ENCODE measurements at places on chromosomes 7 and 10.

DNA sequence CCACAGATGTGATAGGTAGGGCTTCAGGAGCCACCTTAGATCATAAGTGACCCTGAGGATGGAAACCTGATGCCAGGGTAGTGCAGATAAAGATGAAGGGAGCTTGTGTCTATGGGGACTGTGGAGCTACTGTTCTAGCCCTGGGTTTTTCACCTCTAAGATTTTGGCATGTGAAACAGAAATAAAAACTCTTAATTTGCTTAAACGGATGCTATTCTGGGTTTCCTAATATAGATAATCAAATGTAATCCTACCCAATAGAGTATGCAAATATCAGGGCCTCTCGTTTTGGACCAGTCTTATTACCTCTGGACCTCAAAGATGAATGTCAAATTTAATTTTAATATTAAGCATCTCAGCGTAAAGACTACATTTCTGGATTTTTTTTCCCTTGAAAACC is 49.3 kb downstream of the ABCB4 start:
- no peak for DNase-seq

- no peak for DNase-seq
Measured at GRCh38 chr7:33776788-33777187, 128.6 kb upstream of the BMPER start.

GRCh38 chr7:41886262-41886900 is 183.5 kb upstream of the INHBA start:
- DNase-seq = no peak

- no peak for DNase-seq
Measured at GRCh38 chr7:130222-130572, 62.2 kb upstream of the FAM20C start.

DNA sequence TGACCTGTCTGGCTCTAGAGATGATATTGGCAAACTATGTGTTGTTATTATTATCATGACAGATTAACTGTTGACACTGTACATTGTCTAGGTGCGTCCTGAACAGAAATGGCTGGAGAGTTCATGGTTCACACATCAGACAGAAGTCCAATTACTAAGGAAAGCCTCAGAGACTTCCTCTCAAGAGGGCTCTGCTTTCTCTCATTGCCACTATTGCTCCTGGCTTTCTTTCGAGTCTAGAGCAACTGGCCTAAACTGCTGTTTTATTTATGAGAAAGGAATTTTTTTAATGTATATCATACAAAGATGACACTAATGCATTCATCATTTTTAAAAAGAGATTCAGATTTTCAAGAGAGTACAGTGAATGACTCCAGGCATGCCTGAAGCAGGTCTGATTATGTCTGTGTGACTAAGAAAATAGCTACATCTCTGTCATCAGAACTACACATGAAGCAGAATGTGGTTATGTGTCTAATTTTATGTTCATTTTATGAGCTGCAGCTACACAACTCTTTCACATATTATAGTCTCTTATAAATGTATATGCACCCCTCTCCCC is 30.4 kb downstream of the NRCAM start:
- no peak for DNase-seq

DNA sequence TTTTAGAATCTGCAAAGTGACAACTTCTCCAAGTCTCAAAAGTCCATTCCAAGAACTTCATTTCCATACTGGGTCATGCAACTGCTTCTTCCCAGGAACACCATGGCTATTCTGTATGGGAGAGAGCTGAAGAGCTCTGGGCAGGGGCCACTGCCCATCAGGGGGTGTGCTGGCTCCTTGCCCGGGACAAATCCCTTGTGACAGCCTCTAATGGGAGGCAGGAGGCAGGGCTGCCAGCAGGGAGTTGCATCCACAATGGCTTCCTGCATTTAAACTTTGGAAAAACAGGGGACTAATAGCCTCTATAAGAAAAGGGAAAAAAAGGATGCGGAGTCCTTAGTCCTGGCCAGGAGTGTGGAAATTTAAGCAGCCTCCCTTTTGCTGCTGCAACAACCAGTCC is 18.4 kb upstream of the FRMD4A start:
- no peak for DNase-seq

- no peak for DNase-seq
Measured at GRCh38 chr10:88841316-88842111, 10.1 kb downstream of the ANKRD22 start.

- no peak for DNase-seq
Measured at GRCh38 chr10:31098046-31098445, 66.4 kb upstream of the ZNF438 start.

DNA sequence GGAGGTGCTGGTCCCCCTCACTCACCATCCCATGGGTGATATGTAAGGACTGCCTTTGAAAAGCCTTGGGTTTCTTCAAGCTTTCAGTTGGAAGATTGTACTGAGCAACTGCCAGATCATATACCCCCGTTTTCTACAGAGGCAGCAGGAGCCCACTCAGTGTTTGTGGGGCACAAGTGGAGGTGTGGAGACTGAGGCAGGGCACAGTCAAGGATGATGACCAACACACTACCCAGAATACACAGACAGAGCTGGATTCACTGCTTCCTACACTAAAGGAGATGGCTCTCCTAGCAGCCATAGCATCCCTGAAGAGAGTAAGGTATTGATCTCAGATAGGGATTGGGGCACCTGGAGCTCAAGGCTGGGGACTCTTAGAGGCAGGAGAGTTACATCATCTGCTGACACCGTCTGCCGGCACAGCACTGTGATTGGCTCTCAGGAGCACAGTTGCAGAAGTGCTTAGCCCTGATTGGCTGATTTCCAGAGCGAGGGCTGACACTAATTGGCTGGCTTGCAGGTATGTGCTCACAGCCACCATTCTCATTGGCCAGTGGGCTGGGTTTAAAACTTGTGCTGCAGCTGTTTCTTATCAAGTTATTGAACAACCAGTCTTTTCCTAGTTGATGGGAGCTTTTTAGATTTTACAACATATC is 77.9 kb upstream of the PFKP start:
- DNase-seq = no peak

GRCh38 chr7:128299109-128299607 is 44.5 kb downstream of the RBM28 start:
- no peak for DNase-seq

- DNase-seq = no peak
Measured at GRCh38 chr10:14635043-14635710, 139.5 kb downstream of the FAM107B start.

- DNase-seq = no peak
Measured at GRCh38 chr10:500876-501275, 188.6 kb downstream of the DIP2C start.

DNA sequence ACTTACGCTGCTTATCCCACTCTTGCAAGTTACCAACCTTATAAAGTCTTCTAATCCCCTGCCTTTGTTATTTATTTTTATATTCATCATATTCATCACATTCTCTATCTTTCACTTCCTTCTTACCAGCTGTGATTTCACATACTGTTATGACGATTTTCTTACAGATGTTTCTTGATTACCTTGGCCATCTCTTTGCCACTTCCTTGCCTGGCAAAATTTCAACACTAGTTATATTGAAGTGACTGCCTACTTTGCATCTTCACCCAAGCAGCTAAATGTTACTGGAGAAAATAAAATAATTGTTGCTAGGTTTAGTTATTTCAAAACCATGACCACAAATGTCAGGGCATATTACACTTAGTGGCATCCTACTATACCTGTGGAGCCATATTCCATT is 8.8 kb upstream of the STEAP4 start:
- no peak for DNase-seq

- DNase-seq = no peak
Measured at GRCh38 chr10:131242007-131242406, 69.5 kb downstream of the TCERG1L start.

DNA sequence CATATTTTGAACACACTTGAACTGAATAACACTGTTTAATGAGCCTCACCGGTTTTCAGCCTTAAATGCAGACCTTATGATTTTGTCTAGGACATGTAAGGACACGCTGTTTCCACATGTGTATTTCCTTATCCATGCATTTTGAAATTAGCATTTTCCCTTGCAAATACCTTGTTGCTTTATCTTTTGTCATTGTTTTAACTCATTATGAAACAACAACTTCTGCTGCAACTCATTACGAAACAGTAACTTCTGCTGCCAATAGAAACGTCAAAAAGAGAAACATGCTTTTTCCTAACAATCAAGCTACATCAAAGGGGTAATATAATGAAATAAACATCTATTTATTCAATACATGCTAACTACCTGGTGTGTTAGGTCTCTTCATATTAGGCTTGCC is 322.0 kb downstream of the AGMO start:
- DNase-seq = no peak

DNA sequence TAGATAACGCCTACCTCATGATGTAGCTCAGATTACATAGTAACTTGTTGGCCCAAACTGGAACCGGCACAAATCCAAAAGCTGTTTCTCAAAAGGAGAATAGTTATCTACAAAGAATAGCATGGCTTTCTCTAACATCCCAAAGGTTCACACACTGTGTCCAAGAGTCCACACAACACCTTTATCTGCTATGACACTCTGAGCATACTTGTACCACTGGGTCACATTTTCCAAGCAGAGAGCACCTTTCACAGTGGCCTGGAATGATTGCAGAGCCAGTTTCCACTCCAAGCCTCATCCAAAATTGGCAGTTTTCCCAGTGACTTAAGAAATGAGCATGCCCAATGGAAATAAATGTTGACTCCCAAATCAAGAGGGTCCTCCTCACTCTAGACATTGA is 155.3 kb downstream of the VWC2 start:
- no peak for DNase-seq

GRCh38 chr7:134037991-134038390 is 89.1 kb upstream of the LRGUK start:
- DNase-seq = no peak

DNA sequence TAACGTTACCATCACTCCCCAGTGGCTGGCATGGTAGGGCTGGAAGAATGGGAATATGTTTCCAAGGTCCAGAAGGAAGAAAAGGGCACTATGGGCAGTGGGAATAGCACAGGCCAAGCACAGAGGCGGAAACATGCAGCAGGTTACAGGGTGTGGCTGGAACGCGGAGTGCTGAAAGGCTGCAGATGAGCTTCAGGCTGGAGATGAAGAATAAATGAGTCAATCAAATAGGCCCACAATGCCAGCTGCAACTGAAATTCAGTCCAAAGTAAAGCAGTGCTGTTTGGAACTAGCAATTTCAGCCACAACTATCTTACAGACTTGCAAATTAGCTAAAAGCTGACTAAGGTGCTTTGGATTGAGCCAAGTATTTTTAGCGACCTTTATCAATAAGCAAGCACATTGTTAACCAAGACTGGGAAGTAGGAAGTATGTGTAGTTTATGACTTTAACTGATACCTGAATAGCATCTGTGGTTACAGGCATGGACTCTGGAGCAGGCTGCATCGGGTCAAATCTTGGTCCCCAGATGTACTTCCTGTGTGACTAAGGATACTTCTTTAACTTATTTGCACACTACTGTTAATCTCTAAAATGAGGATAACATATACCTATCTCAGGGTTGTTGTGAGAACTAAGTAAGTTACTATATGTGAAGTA is 77.5 kb upstream of the CTTNBP2 start:
- no peak for DNase-seq

GRCh38 chr10:130194194-130194990 is 58.2 kb downstream of the GLRX3 start:
- DNase-seq = no peak

- no peak for DNase-seq
Measured at GRCh38 chr7:53110425-53110824, 75.0 kb downstream of the POM121L12 start.

DNA sequence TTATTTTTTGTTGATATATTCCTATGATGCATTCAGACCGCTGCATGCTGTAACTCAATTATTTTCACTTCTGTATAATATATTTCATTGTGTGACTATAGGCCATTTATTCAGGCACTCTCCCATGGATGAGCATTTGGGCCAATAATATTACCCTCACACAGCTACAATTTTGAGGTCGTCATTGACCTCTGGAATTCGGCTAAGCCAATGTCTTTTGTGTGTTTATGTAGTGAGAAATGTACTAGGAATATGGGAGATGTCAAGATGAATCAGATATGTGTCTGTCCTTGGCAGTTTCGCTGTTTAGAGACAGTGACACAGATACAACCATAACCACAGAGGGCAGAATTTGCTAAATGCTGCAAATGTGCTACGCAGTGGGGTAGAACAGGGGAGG is 474.2 kb downstream of the ADRA2A start:
- DNase-seq = no peak

GRCh38 chr10:108422286-108422685 is 1257.8 kb upstream of the SORCS1 start:
- no peak for DNase-seq

DNA sequence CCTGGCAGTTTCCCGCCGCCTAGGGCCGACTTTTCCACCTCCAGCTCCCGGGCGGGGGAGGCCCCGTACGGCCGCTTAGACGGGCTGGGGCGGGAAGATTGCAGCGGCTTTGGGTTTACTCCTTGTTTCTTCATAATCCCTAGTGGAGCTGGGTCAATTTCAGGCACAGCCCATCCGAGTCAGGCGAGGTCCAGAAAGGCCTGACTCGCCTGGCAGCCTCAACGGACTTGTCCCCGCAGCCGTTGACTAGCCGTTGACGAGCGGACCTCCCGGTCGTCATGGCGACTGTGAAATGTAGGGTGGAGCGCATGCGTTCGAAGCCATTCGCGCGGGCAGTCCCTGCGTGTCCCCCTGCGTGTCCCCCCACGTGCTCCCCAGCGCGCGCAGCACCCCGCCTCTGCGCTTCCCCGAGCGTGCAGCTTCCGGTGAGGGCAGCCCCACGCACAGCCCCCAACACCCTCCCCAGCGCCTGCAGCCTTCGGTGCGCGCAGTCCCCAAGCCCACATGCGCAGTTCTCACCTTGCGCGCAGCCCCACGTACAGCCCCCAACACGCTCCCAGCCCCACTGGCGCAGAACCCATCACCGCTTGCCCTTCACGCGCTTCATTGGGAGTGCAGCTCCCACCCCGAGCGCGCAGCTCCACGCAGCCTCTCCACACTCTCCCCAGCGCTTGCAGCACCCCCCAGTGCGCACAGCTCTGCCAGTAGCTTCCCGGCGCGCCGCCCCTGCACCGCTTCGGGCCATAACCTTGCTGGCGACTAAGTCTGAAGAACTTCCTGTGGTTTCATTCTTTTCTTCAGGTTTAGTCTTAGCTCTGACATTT is 67.8 kb downstream of the TBX20 start:
- DNase-seq = peak; percentile 64

DNA sequence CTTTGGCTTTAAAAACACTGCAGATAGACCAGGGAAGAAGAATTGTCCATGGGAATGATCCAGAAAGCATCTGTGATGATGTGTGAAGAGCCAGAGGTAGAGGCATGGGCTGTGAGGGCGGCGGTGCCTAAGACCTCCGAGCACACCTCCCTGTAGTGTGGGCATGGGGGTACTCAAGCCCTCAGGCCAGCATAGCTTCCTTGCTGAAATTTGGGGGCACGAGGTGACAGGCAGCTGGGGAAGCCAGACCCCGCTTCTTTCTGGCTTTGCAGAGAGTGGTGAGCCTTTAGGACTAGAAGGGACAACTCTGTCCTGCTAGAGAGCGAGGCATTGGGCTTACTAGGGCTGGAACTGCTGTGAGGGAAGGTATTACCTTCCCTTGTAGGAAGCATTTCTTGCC is 187.7 kb upstream of the SH2B2 start:
- no peak for DNase-seq

GRCh38 chr10:50367732-50368131 is 116.4 kb upstream of the ASAH2 start:
- DNase-seq = no peak

GRCh38 chr10:92112462-92112861 is 178.4 kb downstream of the CPEB3 start:
- no peak for DNase-seq
